MG63 (cell line): ENCODE measurements at places on chromosomes 1 and 21. TPM values are rescaled to one million over a fixed set of nuclear protein-coding genes. Genes with fewer than 3 reads are reported as not detected.

DNA sequence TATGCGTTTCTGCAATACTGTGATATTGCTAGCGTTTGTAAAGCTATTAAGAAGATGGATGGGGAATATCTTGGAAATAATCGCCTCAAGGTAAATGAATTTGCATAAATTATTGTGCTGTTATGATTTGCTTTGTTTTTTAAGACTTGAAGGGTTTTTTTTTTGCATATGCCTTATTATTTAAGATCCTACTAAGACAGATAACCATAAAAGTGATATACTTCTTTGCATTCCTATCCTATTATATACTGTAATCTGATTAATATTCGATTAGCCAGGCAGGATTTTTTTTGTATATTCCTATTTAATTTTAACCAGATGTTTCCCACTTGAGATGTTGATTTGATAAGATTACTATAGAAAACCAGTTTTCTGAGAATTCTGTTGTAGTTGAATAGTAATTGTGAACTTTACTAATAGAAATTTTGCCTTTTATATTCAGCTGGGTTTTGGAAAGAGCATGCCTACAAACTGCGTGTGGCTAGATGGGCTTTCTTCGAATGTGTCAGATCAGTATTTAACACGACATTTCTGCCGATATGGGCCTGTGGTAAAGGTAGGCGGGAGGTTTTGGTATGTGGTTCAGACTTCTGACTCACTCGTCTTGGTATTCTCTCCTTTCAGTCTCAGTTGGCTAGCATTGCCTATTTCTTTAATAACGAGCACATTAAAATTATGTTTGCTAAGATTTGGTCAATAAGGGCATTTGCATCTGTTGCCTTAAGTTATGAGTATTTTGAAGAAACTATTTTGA lies 56.8 kb downstream of the ZBTB17 start:
- DNase-seq, result no peak

DNA sequence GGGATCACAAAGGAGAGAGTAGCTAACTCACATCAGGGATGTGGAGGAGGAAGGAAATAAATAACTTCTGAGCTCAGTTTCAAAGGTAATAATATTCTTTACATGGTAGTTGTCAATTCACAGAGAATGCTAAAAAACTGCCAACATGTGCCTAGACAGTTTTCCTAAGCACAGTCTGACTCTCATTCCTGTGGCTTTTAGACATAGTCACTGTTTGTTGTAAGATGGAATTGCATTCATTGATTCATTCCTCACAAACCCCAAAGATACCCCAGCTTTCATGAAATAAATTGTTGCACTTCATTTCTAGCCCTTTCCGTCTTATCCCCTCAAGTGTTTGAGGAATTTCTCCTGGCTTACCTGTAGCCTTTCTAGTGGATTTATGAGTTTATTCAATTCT lies 263.9 kb downstream of the NTNG1 start:
- DNase-seq, result no peak

The CFHR5 gene
- not detected in 2 replicates for total RNA-seq

- DNase-seq, result no peak
Measured at GRCh38 chr1:14725238-14725637, 126.8 kb downstream of the KAZN start.

- DNase-seq, result no peak
Measured at GRCh38 chr1:205199931-205200299, 11.6 kb downstream of the DSTYK start.

The SAMD11 gene
- total RNA-seq, result 32.7 and 43.5 TPM in 2 replicates

DNA sequence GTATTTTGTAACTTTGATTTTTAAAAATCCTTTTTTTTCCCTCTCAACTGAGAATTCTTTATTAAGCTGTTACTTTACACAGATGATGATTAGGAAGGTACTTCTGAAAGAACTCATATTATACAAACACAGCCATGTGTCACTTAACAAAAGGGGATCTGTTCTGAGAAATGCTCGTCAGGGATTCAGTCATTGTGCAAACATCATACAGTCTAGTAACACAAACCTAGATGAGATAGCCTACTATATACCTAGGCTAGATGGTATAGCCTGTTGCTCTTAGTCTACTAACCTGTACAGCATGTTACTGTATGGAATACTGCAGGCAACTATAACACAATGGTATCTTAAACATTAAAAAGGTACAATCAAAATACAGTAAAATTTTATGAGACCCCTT lies 24.9 kb downstream of the AHCTF1 start:
- DNase-seq, result no peak

DNA sequence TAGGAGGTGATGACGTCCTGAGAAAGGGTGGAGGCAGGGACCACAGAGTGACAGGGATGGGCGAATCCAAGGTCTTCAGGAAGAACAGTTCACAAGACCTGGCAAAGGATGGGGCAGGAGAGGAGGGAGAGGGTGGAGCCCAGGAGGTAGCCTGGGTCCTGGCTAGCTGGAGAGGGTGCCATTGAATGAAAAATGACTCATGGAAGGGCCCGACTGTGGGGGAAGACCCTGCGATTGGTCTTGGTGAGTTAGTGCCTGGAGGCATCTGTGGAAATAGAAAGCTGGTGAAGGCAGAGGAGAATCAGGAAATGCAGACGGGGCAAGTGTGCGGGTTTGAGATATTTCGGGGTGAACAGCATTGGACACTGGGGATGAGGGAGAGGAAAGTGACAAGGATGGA lies 60.3 kb upstream of the SLC45A1 start:
- DNase-seq, result no peak

DNA sequence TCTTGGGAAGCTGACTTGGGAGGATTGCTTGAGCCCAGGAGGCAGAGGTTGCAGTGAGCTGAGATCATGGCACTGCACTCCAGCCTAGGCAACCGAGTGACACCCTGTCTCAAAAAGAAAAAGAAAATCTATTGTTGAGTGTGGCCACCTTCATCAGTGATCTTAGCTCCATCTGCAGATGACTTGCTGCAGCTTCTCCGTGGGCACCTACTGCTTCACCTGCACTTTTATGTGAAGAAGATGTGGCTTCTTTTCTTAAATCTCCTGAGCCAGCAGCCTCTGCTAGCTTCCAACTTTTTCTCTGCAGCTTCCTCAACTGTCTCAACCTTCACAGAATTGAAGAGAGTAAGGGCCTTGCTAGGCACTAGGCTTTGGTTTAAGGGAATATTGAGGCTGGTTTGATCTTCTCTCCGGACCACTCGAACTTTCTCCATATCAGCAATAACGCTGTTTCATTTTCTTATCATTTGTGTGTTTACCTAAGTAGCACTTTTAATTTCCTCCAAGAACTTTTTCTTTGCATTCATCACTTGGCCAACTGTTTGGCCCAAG lies 28.0 kb downstream of the AGPAT3 start:
- DNase-seq, result no peak

GRCh38 chr21:36375994-36376393 lies 9.2 kb upstream of the CHAF1B start:
- no peak for DNase-seq

The HLX gene
- 2.0 and 5.6 TPM in 2 replicates for total RNA-seq

The BCAR3 gene
- 21.2 and 26.0 TPM in 2 replicates for total RNA-seq

GRCh38 chr1:145993618-145994390 lies 2.6 kb downstream of the TXNIP start:
- no peak for DNase-seq

GRCh38 chr1:212218065-212218464 lies 67.1 kb upstream of the PPP2R5A start:
- DNase-seq, result no peak

- no peak for DNase-seq
Measured at GRCh38 chr1:108961752-108962486, 1.4 kb downstream of the CLCC1 start.

DNA sequence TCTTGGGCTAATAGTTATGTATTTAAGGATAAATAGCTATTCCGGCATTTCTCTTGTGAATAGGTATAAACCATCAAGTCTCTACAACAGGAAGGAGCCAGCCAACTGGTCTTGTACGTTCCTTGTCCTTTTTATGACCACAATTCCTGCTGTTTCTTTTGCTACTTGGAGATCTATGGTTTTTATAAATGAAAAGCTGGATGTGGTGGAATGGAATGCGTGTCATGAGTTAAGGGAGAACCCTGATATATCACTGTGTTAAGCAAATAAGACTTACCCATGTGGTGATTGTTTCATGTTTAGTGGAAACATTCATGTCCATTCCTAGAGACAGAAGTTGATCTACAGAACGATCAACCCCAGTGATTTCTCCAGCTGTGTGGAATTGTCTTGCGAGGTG lies 282.1 kb downstream of the RPS6KC1 start:
- DNase-seq, result no peak

The OR6N1 gene
- not detected in 2 replicates for total RNA-seq

DNA sequence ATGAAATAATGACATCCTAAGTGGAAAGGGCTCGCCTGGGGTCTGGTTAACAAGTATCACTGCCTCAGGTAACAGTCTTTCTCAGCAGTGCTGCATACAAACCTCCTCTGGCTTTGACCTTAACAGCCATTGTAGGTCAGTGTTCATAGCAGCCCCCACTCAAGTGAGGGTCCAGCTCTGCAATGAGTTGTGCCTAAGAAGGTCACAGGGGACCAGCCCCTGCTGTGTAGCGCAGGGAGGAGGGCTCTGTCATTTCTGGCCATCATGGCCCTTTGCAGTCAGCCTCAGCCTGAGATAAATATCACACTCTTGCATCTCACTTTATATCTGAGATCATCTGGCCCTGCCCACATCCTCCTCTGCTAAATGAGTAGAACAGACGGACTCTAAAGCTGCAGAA lies 18.1 kb upstream of the MYSM1 start:
- DNase-seq, result no peak

- no peak for DNase-seq
Measured at GRCh38 chr1:94503153-94503552, 38.4 kb downstream of the F3 start.
